NCI-H1417 (cell line): ENCODE measurements at places on chromosomes 3 and 15.

GRCh38 chr3:146223401-146224373 lies 27.2 kb downstream of the PLSCR4 start:
- DNase-seq, result no peak

- peak; percentile 48 for DNase-seq
These were observed 127.6 kb upstream of the ACP3 start for GRCh38 chr3:132189601-132190000.

DNA sequence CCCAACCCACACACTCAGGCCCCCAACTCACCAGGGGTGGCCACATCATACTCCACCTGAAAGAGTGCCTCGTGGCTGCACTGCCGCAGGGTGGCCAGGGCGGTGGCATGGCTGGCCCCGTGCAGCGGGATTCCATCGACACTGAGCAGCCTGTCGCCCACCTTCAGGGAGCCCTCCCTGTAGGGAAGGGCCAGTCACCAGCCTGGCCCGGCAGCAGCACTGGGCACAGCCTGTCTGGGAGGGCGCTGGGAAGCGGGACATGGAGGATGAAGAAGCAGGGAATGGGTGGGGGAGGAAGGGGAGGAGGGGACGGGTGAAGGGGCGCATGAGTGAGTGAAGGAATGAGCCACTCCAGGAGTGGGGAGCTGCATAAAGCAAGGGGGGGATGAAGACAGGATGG lies 18.5 kb downstream of the GRIP2 start:
- DNase-seq, result no peak

GRCh38 chr3:141659821-141660613 lies 78.1 kb upstream of the RNF7 start:
- DNase-seq, result peak; percentile 92

- no peak for DNase-seq
These were observed 62.7 kb upstream of the OSTN start for GRCh38 chr3:191136347-191136746.

DNA sequence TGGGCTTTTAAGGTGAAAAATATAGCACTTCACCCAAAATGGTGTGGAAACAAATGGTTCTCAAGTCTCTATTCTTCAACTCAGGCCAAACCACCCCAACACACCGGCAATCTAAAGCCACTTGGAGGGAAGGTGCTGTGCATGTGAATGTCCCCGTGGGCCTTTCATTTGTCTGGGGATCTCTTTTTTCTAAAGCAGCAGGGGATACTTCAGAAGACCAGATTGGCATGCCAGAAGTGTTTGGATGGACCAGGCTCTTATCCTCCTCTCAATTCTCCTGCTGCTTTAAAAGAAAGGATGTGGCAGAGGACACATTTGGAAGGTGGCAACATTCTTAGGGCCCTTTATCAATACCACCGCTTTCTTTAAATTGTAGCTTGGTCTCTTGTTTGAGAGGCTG lies 193.1 kb downstream of the MEIS2 start:
- DNase-seq, result no peak

DNA sequence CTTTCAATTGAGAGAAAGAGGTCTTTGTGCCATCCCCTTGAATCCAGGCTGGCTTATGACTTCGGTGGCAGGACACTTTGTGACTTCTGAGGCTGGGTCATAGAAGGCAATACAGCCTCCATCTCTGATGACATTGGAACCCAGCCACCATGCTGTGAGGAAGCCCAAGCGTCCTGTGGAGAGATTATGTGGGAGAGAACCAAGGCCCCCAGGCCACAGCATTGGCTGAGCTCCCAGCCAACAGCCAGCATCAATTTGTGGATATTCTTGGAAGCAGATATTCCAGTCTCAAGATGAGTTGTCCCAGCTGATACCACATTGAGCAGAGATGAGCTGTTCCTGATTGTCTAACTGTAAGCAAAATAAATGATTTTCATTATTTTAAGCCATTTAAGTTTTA lies 12.7 kb upstream of the XIRP1 start:
- DNase-seq, result no peak

- DNase-seq, result no peak
These were observed 345.2 kb downstream of the FOXP1 start for GRCh38 chr3:71238355-71238757.

- no peak for DNase-seq
These were observed 43.9 kb downstream of the GABRA5 start for GRCh38 chr15:26910715-26911114.

DNA sequence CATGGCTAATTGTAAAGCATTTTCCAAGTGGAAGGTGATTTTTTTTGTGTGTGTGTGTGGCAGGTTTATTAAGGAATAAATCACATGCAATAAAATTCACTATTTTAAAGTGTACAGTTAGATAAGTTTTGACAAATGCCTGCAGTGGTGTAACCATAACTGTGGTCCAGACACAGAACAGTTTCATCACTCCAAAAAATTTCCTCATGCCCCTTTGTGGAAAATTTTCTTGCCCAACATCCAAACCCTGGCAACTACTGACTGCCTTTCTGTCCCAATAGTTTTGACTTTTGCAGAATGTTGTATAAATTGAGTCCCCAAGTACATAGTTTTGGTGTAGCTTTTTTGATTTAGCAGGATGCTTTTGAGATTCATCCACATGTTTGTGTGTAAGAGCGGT lies 135.1 kb upstream of the KLHL25 start:
- DNase-seq, result no peak

DNA sequence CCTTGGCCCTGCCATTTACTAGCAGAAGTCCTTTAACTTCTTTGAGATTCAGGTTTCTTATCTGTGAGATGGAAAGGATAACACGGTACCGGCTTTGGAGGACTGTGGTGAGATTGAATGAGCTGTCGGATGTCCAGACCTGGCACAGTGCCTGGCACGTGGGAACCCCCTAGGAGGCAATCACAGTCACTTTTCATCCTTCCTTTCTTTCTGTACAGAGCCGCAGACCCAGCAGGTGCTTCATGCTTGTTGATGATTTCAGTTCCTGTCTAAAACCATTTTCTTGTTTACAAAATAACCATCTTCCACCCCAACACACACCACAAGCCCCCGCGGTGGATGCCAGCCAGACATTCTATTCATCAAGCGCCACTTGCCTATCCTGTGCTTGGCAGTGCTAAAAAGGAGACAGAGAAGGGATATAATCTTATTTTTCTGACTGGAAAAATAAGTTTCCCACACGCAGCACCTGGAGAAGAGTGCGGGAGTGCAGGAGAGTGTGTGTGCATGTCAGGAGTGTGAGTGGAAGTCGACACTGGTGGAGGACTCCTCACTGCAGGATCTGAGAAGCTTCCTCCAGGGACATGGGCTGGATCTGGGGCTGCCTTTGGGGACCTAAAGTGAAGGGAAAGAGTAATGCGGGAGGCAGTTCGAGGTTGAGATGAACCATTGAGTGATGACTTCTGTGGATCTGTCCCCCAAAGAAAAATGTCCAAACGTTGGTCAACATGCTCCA lies 85.7 kb downstream of the ST6GAL1 start:
- no peak for DNase-seq

DNA sequence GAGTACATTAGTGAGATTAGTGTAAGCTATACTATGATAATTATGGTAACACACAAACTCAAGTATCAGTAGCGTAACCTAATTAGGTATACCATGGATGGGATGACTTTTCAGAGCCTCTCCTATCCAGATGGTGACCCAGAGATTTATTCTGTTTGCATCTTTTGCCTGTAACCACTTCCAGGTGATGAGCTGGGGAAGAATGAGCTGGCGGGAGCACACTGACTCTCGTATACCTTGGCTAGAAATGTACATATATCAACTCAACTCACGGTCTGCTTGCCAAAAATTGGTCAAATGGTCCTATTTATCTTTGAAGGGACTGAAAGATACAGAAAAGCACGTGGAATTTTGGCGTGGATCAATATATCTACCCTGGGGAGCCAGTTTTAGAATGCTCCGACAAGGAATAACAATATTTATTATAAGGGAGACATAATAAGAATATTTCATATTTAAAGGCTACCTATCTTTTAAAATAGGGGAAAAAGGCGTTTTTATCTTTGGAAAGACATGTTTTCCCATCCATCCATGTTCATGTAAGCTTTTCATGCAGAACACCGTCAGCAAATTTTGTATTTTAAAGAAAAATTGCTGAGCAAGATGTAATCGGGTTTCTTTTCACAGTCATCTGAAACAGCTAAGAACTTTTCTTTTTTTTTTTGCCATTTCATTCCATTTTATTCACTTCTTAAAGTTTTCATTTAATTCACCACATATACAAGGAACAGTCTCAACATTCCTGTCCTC lies 502.6 kb upstream of the CBLB start:
- DNase-seq, result no peak

DNA sequence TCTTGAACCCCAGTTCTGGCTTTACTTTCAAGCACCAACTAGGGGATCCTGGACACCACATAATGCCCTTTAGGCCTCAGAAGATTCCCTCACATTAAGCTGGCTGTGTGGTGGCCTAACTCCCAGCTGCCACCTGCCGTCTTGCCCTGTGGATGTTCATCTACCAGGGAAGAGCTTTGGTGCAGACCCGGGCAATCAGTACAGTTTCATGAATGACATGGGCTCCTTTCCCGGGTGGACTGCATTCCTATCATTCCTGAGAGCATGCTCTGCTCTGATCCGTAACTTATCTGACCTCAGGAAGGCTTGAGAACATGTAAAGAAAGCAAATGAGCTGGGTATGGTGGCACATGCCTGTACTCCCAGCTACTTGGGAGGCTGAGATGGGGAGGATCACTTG lies 50.0 kb upstream of the GSK3B start:
- DNase-seq, result no peak

- no peak for DNase-seq
These were observed 8.2 kb downstream of the LARP6 start for GRCh38 chr15:70845602-70846360.

GRCh38 chr3:28232659-28233058 lies 8.8 kb upstream of the CMC1 start:
- DNase-seq, result no peak

DNA sequence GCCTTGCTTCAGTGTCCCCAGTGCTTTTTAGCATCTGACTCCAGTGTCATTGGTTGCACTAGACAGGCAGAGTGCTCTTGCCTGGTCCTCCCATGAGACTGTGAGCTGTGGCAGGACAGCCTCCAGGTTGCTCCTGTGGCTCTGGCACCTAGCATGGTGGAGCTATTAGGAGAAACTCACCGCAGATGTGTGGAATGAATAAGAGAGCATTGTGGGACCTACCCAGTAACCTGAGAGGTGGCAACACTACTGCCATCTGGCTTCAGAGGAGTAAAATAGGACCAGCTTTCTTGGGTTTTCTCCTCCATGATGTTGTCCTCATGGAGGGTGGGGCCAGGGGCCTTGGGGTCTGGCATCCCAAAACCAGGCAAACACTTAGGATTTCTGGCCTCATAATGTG lies 183.6 kb downstream of the EPHB1 start:
- no peak for DNase-seq

- DNase-seq, result no peak
These were observed 26.4 kb downstream of the USP3 start for GRCh38 chr15:63530752-63531299.

DNA sequence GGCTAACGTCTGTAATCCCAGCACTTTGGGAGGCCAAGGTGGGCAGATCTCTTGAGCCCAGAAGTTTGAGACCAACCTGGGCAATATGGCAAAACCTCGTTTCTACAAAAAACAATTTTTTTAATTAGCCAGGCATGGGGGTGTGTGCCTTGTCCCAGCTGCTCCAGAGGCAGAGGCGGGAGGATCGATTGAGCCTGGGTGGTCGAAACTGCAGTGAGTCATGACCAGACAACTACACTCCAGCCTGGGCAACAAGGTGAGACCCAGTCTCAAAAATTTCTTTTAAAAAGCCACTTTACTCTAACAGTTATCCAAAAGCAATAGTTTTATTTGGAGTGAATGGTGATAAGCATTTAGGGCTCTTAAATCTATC lies 12.5 kb downstream of the TRIM59 start:
- no peak for DNase-seq

- no peak for DNase-seq
These were observed 262.1 kb downstream of the NAALADL2 start for GRCh38 chr3:175121225-175121624.

DNA sequence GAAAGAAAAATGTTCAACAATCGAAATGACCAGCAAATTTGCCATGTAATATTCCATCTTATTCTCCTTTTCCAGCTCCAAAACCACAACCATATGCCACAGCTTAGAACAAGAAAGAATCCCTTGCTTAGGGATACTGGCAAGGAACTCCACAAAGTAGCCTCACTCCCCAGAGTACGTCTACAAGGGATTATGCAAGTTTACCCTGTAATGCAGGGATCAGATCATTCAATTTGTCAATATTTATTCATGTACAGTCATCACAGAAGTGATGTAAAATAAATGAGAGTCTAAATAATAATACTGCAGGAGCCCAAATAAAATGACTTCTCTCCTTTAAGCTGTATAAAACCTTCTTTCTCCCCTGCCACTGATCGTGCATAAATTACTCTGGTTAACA lies 23.5 kb upstream of the MYO1E start:
- no peak for DNase-seq
